ENCODE measurements at places on chromosomes 5 and 9.

DNA sequence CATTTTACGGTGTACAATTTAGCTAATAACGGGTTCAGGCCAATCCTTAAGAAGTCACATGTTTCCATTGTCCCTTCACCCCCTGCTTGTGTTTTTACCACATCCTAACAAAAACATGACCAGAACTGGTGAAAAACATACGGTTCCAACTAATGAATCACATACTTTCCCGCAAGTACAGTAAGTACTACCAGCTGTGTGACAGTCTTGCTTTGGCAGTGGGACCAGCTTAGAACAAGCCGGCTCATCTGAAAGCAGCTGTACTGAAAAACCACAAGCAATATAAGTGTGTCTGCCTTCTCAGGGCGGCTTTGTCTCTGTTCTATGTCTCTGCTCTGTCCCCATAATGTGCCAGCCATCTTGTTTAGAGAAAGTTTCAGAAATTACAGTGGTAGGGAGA lies 242.5 kb downstream of the BNC2 start:
- peak; percentile 57 for DNase-seq

DNA sequence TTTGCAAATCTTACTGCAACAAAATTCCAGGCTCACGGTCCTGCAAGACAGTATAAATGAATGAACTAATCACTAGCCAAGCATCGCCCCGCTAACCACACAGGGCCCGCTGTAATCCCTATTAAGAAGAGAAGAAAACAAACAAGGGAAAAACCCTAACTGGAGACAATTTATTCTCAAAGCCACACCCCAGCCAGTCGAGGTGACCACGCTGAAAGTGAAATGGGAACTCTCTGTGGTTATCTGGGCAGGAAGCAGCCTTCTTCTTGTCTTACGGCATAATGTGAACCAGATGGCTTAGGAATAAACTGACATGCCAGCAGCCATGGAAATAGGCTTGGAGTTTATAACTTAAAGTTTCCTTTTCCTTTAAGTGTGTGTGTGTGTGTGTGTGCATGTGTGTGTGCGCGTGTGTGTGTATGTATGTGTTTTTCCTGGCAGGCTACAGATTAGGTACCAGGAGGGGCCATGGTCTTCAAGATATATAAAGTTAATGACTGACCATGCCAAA lies 120.2 kb downstream of the SEMA6A start:
- DNase-seq, result no peak

DNA sequence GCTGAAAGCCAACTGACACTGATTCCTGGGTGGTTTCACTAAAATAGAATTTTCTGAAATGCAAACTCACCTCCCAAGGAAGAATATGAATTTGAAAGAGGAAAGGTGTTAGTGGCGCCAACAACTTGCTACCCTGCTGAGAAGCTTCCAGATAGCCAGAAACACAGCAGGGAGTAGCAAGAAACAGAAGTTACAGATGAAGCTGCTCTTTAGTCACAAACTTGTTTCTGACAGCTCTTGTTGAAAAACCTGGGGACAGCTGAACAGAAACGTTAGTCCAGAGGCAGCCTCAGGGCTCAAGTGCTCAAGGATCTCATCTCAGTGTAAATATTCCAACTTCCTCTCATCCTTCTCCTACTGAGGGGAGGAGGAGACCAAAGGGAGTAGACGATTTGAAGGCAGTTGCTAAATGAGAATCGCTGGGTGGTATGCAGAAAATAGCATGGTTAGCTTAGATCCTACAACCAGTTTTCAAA lies 184.1 kb downstream of the PDE4D start:
- no peak for DNase-seq

DNA sequence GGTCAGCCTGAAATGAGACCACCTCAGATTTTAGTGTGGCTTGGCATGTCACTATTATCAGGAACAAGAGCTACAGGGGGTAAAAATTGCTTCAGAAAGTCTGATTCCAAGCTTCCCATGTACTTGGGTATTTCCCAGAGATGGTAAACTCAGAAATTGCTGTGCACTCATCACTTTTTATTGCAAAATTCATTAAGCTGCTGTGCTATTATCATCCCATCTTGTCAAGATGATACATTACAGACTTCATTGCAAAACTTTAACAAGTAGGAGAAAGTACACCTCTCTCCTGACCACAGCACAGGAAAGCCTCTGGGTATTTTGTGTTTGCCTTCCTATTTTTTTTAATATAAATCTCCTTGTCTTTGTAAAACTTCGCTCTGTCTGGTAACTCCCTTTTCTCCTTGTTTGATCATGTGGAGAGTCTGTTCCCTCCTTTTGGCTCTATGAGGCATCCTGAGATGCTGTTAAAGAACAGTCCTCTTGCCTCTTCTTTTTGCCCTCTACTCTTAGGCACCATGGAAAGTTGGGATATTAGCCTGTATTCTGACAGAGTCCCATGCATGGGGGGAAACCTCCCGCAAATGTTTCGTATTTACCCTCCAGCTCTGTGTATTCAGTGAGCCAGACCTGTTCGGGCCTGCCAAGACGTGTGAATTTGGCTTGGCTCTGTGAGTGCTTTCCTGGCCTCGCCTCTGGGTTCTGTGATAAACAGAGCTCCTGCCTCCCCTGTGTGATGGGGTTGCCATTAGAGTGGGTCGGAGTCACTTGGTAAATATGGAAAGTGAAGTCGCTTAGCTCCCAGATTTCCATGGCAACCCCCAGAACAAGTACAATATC lies 260.7 kb downstream of the NR3C1 start:
- DNase-seq, result no peak

- no peak for DNase-seq
Measured at GRCh38 chr9:75376680-75377254, 288.5 kb downstream of the OSTF1 start.
